NCI-H524 (cell line): ENCODE measurements at places on chromosomes 4 and X.
A peak's percentile ranks its signal among the peaks of the same experiment; 100 is the strongest.

- no peak for DNase-seq
Measured at GRCh38 chr4:6265546-6265945, 4.1 kb upstream of the WFS1 start.

- no peak for DNase-seq
Measured at GRCh38 chr4:2793586-2794485, 951 bp downstream of the SH3BP2 start.

DNA sequence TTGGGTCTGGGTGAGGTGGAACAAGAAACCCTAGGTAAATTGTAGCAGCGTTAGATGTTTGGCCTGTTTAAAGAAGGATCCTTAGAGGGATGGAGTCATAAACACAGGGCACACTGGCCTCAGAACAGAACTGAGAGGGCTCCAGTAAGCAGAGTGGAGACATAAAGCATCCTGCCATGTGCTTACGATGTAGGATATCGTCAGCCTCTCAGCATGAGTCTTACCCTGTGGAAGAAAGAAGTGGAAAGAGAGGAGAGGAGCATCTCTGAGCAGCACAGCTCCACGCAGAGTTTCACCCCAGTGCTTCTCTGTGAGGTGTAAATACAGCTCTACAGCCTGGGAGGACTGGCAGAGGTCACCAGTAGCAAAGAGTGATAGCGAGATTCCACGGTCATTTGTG is 27.8 kb upstream of the SORBS2 start:
- no peak for DNase-seq

DNA sequence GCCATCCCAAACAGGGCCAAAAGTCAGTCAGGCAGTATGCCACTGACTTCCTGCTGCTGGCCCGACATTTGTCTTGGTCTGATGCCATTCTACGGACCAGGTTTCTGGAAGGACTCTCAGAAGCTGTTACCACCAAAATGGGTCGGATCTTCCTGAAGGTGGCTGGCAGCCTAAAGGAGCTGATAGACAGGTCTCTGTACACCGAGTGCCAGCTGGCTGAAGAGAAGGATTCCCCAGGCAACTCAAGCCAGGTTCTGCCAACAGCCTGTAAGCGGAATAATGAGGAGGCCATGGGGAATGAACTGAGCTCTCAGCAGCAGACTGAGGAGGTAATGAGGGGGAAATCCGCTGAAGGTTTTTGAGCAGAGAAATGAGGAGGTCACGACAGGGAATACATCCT is 95.7 kb downstream of the RTL9 start:
- no peak for DNase-seq

- DNase-seq: no peak
Measured at GRCh38 chrX:13579661-13580060, 10.3 kb downstream of the EGFL6 start.

DNA sequence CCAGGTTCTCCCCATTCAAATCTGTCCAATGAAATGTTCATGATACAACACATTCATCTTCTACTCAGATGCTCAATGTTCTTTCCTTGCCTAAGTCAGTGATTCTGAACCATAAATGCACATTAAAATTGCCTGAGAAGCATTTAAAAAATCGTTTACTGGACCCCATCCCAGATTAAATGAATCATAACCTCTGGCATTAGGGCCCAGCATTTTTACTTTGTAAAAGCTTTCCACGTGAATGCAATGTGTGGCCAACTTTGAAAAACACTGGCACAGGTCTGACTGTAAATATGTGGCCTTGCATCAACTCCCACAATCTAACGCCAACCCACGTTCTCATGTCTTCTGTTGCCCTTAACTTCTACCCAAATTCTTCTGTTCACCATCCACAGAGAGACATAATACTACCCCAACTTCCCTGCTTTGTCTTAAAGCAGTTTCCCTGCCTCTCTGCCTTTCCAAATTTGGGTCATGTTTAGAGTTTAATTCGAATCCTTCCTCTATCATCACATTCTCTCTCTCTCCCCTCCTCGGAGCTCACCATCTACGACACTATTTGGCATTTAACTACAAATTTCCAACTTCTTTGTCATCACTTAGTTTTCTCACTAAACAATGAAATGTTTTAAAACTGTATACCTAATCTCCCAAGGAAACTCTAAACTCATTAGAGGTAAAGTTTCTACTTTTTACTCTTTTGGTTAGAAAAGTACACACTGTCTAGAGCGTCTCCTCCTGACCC is 78.7 kb downstream of the PRKG2 start:
- no peak for DNase-seq

- DNase-seq: no peak
Measured at GRCh38 chr4:88138561-88138960, 19.9 kb downstream of the ABCG2 start.

GRCh38 chr4:86557526-86557925 is 36.6 kb upstream of the PTPN13 start:
- no peak for DNase-seq

DNA sequence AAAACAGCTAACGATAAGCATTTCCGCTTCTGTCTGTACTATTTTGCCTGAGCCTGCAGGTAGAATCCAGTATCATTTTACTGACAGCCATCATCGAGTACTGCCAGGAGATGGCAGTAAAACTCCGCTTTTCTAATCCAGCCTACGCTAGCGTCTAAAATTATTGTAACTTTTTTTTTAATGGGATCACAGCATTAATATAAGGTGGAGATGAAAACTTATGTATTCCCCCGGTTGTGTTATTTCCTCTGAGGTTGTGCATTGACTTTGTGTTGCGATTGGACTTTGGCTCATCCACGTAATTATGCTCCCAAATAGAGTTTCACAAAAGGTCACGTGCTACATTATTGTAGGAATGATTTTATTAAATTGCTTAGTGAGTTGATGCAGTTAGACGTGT is 248.1 kb downstream of the C4orf33 start:
- DNase-seq: peak; percentile 35

- no peak for DNase-seq
Measured at GRCh38 chr4:133865612-133866327, 335.8 kb downstream of the PABPC4L start.

DNA sequence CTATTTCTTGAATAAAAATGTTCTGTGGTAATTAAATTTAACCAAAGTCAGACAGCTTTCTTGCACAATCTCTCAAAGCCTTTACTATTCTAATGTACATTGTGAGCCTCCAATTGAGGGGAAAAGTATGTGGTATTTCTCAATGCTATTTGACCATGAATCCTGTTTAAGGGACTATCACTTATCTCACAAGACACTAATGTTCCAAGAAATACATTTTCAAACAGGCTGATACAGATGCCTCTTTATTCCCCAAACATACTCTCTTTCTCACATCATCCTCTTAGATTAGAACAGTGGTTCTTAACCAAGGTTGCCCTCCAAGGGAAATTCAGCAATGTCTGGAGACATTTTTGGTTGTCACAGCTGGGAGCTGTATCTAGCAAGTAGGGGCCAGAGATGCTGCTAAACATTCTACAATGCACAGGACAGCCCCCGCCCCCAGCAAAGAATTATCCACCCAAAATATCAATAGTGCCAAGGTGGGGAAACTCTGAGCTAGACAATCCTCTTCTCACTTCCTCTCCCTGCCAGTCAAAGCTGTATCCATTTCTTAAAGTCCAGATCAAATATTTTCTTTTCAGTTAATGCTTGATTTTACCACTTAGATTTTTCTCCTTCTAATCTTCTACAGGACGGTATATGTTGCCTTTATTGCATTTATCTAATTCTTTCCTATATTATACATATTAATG is 129.2 kb upstream of the TRIM2 start:
- DNase-seq: no peak

DNA sequence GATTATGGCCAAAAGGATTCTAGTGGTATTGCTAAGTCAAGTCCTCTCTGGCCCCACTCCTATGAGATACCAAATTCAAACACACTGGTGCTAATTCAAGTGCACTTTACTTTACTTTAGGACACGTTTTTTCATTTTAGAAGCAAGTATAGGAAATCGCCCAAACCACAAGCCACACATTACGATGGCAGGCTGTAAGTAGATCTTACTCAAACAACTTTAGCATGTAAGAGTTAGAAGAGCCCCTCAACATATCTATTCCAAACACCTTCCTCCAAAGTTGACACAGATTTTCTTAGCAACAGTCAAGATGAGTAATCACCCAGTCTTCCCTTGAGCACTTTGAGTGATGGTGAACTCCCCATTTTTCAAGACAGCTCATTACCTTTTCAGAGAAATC is 43.6 kb downstream of the DRD5 start:
- no peak for DNase-seq
